ENCODE measurements at places on chromosomes 2 and 18.

DNA sequence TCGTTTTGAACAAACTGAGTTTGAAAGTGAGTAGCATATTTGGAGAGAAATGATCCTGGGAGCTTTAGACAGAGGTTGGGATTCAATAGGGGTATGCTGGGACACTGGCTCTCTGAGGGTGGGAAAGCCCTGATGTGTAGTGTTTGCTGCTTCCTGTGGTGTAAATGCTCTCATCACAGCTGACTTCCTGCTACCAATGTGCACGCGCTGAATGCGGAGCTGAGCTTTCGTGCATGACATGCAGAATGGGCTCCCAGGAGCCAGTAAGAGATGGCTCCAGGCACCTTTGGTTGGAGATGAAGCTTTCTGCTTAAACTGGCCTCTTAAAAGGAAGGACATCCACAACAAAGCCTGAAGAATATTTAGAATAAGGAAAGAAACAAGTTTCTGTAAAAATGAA lies 224.1 kb upstream of the CCDC150 start:
- no peak for DNase-seq

- peak; percentile 22 for DNase-seq
Measured at GRCh38 chr2:25989154-25989553, 6.9 kb upstream of the KIF3C start.

GRCh38 chr18:79064228-79064627 lies 5.0 kb upstream of the ATP9B start:
- no peak for DNase-seq

DNA sequence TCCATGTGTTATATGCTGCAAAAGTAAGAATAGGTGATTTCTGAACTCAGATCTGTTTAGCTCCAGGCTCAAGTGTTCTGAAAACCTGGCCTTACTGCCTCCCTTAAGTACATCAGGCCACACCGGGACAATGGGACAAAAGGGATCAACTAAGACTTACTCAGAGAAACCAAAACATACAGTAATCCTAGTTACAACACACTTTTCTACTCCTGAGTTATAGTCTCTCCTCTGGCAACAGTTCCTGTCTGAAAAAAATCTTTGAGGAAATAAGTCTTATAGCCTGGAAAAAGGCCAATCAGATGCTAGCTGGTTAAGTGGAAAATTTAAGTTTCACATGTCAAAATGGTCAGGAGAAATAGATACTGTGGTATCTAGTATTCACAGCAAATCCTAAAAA lies 5.6 kb downstream of the METTL5 start:
- DNase-seq: no peak

- DNase-seq: peak; percentile 64
Measured at GRCh38 chr2:23690421-23691105, 236.4 kb downstream of the ATAD2B start.

- DNase-seq: no peak
Measured at GRCh38 chr2:129698593-129698992, 280.9 kb upstream of the RAB6C start.

GRCh38 chr18:23350188-23350587 lies 102.9 kb upstream of the RIOK3 start:
- no peak for DNase-seq

GRCh38 chr2:174600349-174600748 lies 2.7 kb upstream of the WIPF1 start:
- no peak for DNase-seq

DNA sequence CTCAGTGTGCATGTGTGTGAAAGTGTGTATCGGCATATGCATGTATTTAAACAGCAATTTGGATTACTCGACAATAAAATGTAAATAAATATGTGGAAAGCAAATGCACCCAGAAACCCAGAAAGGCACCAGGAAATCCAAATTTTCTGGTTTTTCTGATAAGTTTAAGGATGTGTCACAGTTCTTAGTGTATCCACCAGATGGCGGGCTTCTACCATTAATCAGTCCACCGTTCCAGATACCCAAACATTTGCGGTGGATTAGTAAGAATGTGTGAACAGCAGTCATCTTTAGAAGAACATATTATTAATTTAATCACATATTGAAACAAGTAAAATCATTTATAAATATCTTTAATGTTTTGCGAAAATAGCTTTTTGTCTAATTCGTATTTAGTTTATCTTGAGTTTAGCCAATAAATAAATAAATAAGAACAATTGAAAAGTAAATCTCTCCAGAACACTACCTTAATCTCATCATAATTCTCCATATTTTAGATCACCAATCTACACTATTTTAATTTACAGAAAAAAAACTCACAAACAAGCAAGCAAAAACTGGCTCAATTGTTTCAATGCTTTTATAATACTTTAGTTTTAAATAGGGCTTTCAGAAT lies 298.9 kb downstream of the DSEL start:
- no peak for DNase-seq

- no peak for DNase-seq
Measured at GRCh38 chr2:151632993-151633565, 101.2 kb downstream of the NEB start.

- DNase-seq: no peak
Measured at GRCh38 chr2:136783856-136784255, 18.5 kb downstream of the THSD7B start.

- DNase-seq: no peak
Measured at GRCh38 chr2:174863183-174863582, 98.9 kb upstream of the CHRNA1 start.

- no peak for DNase-seq
Measured at GRCh38 chr2:42125841-42126594, 43.1 kb upstream of the EML4 start.

- no peak for DNase-seq
Measured at GRCh38 chr18:58026857-58027256, 17.2 kb upstream of the NEDD4L start.

GRCh38 chr2:173681881-173682650 lies 283.1 kb downstream of the SP3 start:
- DNase-seq: no peak

DNA sequence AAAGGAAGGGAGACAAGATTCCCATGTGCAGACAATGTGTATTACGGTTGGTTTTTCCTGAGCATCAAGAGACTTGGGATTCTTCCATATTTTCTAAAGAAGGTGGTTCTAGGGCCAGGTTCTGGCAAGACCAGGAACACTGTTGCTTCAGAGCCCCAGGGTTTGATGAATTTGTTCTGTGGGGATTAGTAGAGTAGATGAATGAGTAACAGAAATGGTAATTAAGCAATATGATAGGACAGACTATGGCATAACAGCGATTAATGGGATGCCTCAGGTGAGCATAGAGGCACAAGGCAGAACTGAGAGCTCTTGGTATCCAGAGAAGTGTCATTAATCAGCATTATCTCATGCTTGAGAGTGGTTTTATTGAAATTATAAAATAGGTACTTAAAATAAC lies 82.8 kb upstream of the PNPT1 start:
- no peak for DNase-seq

GRCh38 chr2:235553291-235553690 lies 59.4 kb downstream of the AGAP1 start:
- no peak for DNase-seq

DNA sequence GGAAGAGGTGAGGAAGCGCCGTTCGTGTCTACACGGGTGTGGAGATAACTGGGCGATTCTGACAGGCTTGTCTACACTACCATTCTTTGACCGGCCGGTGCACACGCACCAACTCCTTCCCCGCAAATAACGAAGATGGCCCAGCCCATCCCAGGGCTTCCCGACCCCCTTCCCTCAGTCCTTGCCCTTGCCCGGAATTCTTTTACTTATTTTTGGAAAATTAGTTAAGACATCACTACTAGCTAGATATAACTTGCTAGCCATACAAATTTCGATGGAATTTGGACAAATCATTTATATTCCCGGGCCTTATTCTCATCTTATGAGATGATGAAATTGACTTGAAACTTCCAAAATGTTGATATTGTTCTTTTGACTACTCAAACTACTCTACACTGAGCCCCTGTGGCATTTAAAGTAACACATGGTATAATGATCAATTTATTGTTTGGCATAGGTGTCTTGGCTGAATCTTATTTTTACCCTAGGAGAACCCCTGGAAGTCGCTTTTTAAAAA lies 1.3 kb downstream of the ERICH2 start:
- DNase-seq: no peak

GRCh38 chr2:11568436-11568835 lies 34.6 kb downstream of the GREB1 start:
- DNase-seq: peak; percentile 65

GRCh38 chr2:199315299-199316179 lies 142.2 kb downstream of the SATB2 start:
- DNase-seq: no peak

DNA sequence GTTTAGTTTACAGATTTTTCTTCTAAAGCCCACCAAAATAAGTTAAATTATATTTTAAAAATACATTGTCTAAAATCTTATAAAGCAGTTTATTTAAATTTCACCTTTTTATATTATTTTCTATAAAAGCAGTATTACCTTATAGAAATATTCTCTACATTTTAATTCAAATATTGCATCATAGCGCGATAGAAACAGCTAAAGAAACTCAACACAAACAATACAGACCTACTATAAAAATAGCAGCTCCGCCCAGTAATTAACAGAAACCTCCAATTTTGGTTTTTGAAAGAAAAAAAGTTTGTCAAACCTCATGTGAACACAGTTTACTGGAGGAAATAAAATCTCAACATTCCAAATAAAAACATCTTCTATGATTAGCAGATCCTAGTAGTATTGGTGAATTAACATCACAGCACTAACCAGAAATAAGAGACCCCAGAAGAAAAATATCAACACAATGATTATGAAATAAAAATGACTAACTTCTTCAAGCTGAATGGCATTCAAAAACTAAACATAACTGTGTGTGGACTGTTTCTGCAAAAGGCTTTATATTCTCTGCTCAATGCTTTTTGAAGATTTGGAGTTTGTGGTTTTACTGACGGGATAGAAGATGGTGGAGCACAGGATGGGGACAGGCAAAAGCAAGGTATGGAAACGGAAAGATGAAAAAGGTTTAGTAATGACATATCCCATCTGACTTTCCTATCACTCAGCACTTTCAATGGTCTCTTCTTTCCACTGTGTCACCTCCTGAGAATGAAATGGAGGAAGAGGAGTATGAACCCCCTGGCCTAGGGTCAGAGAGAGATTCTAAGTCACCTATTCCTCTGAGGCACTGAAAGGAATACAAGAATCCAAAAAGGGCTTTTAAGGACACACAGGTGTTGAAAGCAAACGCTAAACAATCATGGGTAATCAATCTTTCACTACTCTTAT lies 17.5 kb downstream of the MAP4K3 start:
- no peak for DNase-seq

GRCh38 chr2:142314164-142314563 lies 183.3 kb upstream of the LRP1B start:
- no peak for DNase-seq

DNA sequence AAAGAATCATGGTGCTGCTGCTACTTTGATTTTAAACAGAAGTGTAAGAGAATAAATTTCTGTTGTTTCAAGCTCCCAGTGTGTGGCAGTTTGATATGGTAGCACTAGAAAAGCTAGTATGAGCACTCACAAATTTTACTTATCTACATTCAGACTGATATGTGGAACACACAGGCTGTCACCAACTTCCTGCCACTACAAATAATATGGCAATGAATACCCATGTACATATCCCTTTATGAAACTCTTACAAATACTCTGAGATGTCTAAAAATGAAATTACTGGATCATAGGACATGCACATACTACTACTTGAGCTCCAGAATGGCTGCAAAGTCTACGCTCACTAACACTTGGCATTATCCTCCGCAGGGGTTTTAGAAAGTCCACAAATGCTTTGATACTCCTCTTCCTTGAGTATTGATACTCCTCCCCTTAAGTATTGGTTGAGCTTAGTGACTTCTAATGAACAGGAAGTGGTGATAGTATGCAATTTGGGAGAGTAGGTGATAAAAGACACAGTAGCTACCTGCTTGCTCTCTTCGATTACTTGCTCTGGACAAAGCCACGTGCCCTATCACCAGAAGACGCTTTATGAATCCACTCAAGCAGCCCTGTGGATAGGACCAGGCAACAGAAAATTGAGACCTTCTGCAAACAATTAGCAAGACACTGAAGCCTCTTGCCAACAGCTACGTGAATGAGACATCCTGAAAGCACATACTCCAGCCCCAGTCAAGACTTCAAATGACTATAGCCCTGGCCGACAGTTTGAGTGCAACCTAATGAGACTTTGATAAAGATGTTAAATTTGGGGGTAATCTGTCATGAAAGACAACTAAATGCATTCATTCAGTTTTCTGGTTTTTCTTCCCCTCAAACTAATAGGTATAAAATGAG lies 35.4 kb downstream of the FBXO11 start:
- DNase-seq: no peak

- DNase-seq: peak; percentile 60
Measured at GRCh38 chr2:132037527-132038178, 124.1 kb downstream of the ANKRD30BL start.

DNA sequence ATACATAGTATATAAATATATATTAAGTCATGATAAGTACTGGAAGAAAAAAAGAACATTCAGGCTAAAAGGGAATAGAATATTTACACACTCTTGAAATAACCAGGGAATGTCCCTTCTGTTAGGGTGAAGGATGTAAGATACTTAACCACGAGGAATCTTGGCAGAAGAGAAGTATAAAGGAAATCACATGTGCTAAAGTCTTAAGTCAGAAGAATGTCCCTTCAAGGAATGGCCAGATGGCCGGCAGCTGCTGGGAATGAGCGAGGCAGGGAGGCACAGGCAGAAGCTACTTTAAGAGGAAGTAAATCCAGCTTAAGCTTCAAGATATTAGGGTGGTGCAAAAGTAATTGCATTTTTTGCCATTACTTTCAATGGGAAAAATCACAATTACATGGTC lies 5.5 kb downstream of the CCDC102B start:
- peak; percentile 85 for DNase-seq

DNA sequence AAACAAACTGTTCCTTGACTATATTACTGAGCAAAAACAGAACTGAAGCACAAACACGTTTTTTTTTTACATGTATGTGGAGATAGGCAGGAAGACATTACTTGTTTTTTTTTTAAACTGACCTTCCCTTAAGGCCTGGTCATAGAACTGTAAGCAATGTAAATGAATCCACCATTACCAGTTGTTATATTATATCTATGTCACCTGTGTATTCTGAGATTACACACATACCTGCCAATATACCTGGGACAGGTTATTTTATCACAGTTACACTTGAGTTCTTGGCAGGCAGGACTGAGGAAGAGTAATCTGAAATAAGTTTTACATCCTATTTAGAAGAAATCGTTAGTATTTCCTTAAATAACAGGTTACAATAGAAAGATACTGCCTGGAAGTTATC lies 155.3 kb downstream of the BAZ2B start:
- no peak for DNase-seq

GRCh38 chr2:231502596-231502995 lies 27.6 kb downstream of the NMUR1 start:
- DNase-seq: no peak

DNA sequence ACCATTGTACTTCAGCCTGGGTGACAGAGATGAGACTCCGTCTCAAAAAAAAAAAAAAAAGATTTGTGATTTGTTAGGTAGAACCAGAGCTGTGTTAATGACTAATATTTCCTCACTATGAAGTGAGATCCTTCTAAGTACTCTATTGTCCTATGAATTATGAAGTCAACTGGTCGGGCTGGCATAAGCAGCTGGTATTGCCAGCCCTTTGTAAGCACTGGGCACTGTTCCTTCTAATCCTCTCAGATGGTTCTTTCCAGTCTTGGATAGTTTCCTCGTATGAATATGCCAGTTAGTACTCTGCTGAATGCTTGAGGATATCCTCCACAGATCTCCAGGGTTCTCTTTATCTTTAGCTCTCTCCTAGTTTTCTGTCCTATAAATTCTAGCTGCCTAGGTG lies 223.1 kb upstream of the SP5 start:
- DNase-seq: no peak

GRCh38 chr2:131121464-131121863 lies 16.3 kb downstream of the PLEKHB2 start:
- DNase-seq: no peak
